ENCODE measurements at places on chromosomes 3 and 15. TPM values are rescaled to one million over a fixed set of nuclear protein-coding genes. Genes with fewer than 3 reads are reported as not detected.

- H3K4me3 ChIP-seq: no peak overlapping the region
- no peaks in the 10 kb centered on the region for H3K4me1 ChIP-seq
- no peak for DNase-seq
- peaks cover 1% of the 10 kb centered on the region for H3K27me3 ChIP-seq
- H3K36me3 ChIP-seq: no peaks in the 10 kb centered on the region
- no peak overlapping the region for H3K27ac ChIP-seq
Observed at GRCh38 chr3:121975702-121976302, 46.2 kb downstream of the ILDR1 start.

- DNase-seq: no peak
- no peaks in the 10 kb centered on the region for H3K36me3 ChIP-seq
- H3K4me3 ChIP-seq: no peak overlapping the region
- no peak overlapping the region for H3K27ac ChIP-seq
- no peaks in the 10 kb centered on the region for H3K27me3 ChIP-seq
Observed at GRCh38 chr3:18420555-18420954, 4.6 kb downstream of the SATB1 start.

GRCh38 chr3:24339266-24339825 lies 155.3 kb downstream of the THRB start:
- H3K4me1 ChIP-seq: peaks cover 16% of the 10 kb centered on the region
- H3K27ac ChIP-seq: no peak overlapping the region
- H3K36me3 ChIP-seq: no peaks in the 10 kb centered on the region
- DNase-seq: no peak

DNA sequence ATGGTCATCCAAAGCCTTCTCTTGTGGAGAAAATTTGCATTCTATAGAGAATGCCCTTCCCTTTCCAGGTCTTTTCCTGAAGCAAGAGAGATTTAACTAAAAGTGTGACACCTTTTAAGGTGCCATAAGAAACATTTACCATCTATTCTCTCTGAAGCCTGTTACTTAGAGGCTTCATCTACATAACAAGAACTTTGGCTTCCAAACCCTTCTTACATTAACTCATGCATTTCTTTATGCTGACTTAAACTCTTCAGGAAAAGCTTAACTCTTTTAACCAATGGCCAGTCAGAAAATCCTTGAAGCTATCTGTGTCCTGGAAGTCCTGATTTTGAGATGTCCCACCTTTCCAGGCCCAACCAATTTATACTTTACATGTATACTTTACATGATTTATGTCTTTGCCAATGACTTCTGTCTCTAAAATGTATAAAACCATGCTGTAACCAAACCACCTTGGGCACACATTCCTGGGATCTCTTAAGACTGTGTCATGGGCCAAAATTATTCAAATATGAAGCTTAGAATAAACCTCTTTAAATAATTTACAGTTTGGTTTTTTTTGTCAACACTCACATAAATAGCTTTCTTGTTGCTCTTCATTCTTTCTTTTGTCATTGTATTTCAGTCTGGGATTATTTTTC lies 472.6 kb upstream of the NECTIN3 start:
- no peak overlapping the region for H3K4me3 ChIP-seq
- H3K27ac ChIP-seq: no peak overlapping the region
- H3K36me3 ChIP-seq: peaks cover 5% of the 10 kb centered on the region
- H3K27me3 ChIP-seq: no peaks in the 10 kb centered on the region
- no peak for DNase-seq

GRCh38 chr15:67240235-67241131 lies 14.0 kb downstream of the AAGAB start:
- H3K4me1 ChIP-seq: peaks cover 38% of the 10 kb centered on the region
- no peak overlapping the region for H3K27ac ChIP-seq
- H3K36me3 ChIP-seq: peaks cover 6% of the 10 kb centered on the region
- no peaks in the 10 kb centered on the region for H3K27me3 ChIP-seq
- H3K4me3 ChIP-seq: no peak overlapping the region

- H3K4me3 ChIP-seq: peak overlapping the region; percentile 93
- DNase-seq: no peak
- H3K36me3 ChIP-seq: no peaks in the 10 kb centered on the region
- H3K27me3 ChIP-seq: no peaks in the 10 kb centered on the region
- H3K4me1 ChIP-seq: peaks cover 20% of the 10 kb centered on the region
Observed at GRCh38 chr3:150703299-150703755, 393 bp downstream of the ERICH6 start.

The P2RY1 gene
- total RNA-seq: not detected

Measured in chondrocyte (in vitro differentiated cells).